ENCODE measurements at places on chromosomes 5 and 9.

GRCh38 chr5:177996660-177997318 is 747 bp upstream of the PROP1 start:
- DNase-seq, result no peak

DNA sequence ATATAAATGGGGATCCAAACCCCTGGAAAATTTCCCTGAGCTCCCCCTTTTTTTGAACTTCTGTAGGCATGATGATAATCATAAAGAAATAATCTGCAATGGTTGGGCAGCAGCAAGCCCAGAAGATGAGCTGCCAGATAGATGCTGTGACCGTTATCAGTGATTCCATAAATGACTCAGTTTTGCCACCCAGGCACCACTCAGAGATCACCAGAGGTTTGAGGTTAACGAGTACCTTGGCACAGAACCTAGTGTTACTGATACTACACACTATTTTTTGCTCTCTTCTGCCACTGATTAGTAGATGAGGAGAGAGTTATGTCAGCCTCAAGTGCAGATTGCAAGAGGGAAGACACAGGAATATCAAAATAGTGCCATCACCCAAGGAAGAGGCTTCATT is 199.3 kb upstream of the PTGER4 start:
- no peak for DNase-seq

GRCh38 chr5:143312822-143313221 is 90.7 kb downstream of the NR3C1 start:
- no peak for DNase-seq

DNA sequence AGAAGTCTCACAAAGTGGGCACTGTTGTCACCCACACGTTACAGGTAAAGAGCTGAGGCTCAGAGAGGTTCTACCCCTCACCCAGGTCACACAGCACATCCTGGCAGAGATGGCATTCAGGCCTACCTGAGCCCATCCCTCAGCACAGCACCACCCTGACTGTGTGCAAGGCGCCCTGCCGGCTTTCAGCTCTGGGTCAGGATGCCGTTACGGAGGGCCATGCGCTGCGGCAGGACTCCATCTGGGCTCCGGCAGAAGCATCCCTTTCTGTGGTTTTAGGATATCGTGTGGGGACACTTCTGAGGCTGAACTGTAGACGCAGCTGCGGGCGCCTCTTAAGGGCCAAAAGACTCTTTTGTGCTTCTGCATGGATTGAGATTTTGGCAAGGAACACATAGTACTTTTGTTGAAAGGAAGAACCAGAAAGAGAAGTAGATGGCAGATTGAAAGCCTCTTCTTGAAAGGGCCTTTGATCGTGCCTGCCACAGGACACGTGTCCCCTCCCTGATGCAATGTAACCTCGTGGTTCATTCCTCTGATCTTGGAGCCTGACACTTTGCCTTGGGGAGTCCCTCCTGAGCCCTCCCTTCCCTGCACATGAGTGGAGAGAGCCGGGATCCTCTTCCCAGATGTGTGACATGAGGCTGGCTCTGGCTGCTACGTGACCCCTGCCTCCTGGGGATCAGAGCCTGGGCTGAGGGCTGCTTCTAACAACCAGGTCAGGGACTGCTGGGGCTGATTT is 31.3 kb downstream of the USP20 start:
- DNase-seq, result no peak

DNA sequence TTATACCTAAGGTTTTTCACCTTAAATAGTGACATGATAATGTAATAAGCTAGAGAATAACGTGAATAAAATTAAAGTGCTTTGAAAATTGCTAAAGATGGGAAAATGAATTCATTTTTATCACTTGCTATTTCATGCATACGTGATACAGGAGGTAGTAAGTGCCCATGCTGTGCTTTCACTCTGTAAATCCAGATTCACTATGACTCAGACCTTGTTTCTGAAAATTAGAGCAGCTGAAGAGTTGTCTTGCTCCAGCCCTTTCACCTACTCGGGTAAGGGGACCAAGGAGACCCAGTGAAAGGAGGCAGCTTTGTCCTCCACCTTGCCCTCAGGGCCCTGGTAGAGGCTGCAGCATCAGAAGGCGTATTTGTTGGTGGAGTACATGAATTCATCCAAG is 87.9 kb downstream of the ANKH start:
- no peak for DNase-seq

GRCh38 chr5:128844354-128844923 is 120.8 kb upstream of the SLC27A6 start:
- no peak for DNase-seq

DNA sequence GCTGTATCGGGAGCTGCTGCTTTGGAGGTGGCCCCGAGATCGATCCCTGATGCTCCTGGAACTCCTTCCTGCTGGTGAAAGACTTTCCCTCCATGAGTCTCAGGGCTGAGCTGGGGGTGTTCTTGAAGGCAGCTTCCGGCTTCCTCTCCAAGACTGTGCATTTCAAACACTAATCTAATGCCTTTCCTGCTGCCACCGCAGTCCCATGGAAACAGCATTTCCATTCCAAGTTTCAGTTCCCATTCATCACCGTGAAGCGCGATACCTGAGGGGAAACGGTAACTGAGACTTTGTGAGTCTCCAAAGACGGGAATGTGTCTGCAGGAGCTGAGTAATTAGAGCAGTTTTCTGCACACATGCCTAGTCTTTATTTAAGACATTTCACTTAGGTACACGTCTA is 230.1 kb downstream of the PAX5 start:
- DNase-seq, result no peak

DNA sequence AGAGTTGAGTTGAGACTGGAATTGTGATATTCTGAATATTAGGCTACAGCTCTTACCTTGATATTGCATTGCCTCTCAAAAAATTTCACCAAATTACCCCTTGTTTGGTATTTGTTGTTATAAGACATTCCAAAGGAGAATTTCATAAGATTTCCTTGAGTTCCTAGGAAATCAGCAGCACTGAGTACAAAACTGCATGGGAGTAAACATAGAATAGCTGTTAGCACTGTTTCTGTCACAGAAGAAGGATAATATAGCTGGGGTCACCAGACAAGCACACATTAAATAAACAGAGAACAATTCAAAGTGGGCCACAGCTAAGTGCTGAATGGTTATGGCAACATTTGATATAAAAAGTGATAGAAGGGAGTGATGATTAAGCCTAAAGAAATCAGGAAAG is 724.3 kb downstream of the PRELID2 start:
- DNase-seq, result no peak

DNA sequence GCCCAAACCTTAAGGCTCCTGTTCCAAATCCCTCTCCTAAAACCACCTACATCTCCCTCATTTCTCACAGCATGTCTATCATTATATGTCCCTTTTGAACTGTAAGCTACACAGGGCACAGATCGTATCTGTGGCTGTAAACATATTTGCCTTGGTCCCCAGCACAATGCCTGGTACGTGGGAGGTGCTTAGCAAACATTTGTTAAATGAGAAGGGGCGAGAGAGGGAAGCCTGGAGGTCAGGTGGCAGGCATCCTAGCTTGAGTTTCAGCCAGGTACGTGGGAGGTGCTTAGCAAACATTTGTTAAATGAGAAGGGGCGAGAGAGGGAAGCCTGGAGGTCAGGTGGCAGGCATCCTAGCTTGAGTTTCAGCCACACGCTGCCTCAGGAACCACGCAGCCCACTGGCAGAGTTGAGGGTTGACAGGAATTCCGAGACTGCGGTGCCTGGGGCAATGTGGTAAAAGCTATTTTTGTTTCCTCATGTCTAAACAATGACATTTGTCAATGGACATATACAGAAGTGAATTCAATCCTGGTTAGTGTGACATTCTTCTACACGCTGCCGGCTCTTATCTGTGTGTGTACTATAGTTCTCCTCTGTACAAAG is 113.6 kb downstream of the EFNA5 start:
- DNase-seq, result no peak

GRCh38 chr5:32687499-32687831 is 23.7 kb upstream of the NPR3 start:
- no peak for DNase-seq

GRCh38 chr5:177319913-177320588 is 8.4 kb upstream of the MXD3 start:
- no peak for DNase-seq

All from OCI-LY7 (cell line).